Activated CD8-positive, alpha-beta T cell treated with anti-CD3 and anti-CD28 coated beads for 36 hours (primary cell): ENCODE measurements at places on chromosomes 6 and 20.

DNA sequence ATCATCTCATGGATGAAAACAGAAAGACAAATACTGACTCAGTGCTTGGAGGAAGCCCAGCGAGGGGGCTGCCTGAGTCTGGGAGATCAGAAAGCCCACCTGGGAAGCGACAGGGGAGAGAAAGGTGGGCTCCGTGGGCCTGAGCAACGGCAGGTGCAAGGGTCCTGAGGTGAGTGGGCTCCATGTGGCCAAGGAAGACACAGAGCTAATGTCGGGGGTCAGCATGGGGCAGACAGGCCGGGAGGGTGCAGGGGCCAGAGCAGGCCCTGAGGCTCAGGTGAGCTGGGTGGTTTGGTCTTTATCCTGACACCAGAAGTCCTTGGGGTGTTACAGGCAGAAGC, 18.8 kb downstream of the APCDD1L start:
- no peak for DNase-seq
- no peak overlapping the region for H3K4me3 ChIP-seq
- H3K27ac ChIP-seq, result no peak overlapping the region

DNA sequence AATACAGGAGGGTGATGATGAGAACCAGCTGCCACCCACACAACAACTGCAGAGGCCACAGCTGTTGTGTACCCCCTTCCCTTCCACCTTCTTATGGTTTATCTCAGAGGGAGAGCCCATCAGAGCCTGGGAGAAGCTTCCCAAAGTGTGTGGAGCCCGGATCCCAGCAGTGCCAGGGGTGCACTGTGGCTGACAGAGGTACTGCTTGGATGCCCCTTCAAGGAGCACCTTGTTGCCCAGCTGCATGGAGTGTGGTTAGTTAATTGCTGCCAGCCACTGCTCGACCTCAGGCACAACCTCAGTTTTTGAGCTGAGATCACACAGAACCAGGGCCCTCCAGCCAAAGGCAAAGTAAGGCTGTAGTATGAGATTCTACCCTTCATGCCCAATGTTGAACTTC, 13.0 kb downstream of the PI3 start:
- no peak overlapping the region for H3K27ac ChIP-seq
- no peak overlapping the region for H3K4me3 ChIP-seq
- H3K36me3 ChIP-seq, result no peaks in the 10 kb centered on the region
- DNase-seq, result no peak
- peaks cover 3% of the 10 kb centered on the region for H3K27me3 ChIP-seq

GRCh38 chr6:71527886-71528285, 239.3 kb downstream of the OGFRL1 start:
- DNase-seq, result no peak
- H3K4me3 ChIP-seq, result no peak overlapping the region
- peaks cover 9% of the 10 kb centered on the region for H3K27me3 ChIP-seq

- H3K27me3 ChIP-seq, result no peaks in the 10 kb centered on the region
- peak overlapping the region; percentile 63 for H3K4me3 ChIP-seq
- DNase-seq, result no peak
- peaks cover 58% of the 10 kb centered on the region for H3K4me1 ChIP-seq
These were observed 123.9 kb downstream of the INSM1 start for GRCh38 chr20:20491784-20492264.

GRCh38 chr6:37426945-37427510, 6.0 kb upstream of the CMTR1 start:
- peaks cover 12% of the 10 kb centered on the region for H3K27me3 ChIP-seq
- DNase-seq, result no peak
- no peaks in the 10 kb centered on the region for H3K36me3 ChIP-seq
- H3K4me1 ChIP-seq, result no peaks in the 10 kb centered on the region

DNA sequence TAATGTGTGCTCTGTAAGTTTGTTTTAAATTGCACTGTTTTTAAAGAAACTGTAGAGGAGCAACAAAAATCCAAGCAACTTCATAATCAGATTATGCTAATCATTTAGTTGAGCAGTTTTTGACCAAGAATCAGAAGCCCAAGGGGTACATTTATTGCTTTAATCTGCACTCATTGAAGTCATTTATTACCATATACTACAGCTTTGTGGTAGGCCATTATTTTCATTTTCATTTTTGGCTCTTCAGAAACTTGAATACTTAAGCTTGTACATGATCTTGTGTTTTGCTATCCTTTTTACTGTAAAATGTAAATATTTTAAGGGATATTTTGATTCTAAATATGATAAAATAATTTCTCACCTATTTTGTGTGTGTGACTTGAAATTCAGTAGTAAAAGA, 78.5 kb downstream of the PHF3 start:
- peaks cover 36% of the 10 kb centered on the region for H3K36me3 ChIP-seq
- H3K27me3 ChIP-seq, result no peaks in the 10 kb centered on the region
- H3K4me3 ChIP-seq, result no peak overlapping the region

- H3K27me3 ChIP-seq, result peaks cover 3% of the 10 kb centered on the region
- H3K4me3 ChIP-seq, result no peak overlapping the region
- no peaks in the 10 kb centered on the region for H3K36me3 ChIP-seq
- H3K27ac ChIP-seq, result no peak overlapping the region
- no peak for DNase-seq
These were observed 5.8 kb downstream of the UNC93A start for GRCh38 chr6:167296902-167297301.

GRCh38 chr6:68317366-68317765, 317.7 kb upstream of the ADGRB3 start:
- H3K4me3 ChIP-seq, result no peak overlapping the region
- no peaks in the 10 kb centered on the region for H3K4me1 ChIP-seq
- H3K27me3 ChIP-seq, result no peaks in the 10 kb centered on the region
- no peak overlapping the region for H3K27ac ChIP-seq

DNA sequence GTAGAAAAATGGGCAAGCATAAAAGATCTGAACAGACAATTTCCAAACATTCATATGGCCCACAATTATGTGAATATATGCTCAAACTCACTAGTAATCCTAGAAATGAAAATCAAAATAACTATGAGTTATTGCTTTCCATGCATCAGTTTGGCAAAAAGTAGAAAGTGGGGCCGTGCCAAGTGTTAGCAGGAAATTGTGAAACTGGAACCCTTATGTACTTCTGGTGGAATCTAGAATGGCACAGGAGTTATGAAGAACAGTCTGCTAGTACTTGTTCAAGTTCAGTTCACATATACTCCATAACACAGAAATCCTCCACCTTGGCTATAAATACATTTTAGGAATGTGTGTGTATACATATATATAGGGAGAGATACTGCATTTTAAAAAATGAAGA, 89.8 kb downstream of the EYA2 start:
- H3K4me3 ChIP-seq, result no peak overlapping the region
- H3K27me3 ChIP-seq, result peaks cover 31% of the 10 kb centered on the region
- no peaks in the 10 kb centered on the region for H3K36me3 ChIP-seq
- peaks cover 5% of the 10 kb centered on the region for H3K4me1 ChIP-seq
- no peak for DNase-seq
- H3K27ac ChIP-seq, result no peak overlapping the region

GRCh38 chr6:33414592-33415271, 3.2 kb downstream of the CUTA start:
- H3K27me3 ChIP-seq, result no peaks in the 10 kb centered on the region
- peak; percentile 42 for DNase-seq
- H3K27ac ChIP-seq, result peak overlapping the region; percentile 100
- H3K4me1 ChIP-seq, result peaks cover 68% of the 10 kb centered on the region
- H3K4me3 ChIP-seq, result no peak overlapping the region
- H3K36me3 ChIP-seq, result peaks cover 37% of the 10 kb centered on the region

DNA sequence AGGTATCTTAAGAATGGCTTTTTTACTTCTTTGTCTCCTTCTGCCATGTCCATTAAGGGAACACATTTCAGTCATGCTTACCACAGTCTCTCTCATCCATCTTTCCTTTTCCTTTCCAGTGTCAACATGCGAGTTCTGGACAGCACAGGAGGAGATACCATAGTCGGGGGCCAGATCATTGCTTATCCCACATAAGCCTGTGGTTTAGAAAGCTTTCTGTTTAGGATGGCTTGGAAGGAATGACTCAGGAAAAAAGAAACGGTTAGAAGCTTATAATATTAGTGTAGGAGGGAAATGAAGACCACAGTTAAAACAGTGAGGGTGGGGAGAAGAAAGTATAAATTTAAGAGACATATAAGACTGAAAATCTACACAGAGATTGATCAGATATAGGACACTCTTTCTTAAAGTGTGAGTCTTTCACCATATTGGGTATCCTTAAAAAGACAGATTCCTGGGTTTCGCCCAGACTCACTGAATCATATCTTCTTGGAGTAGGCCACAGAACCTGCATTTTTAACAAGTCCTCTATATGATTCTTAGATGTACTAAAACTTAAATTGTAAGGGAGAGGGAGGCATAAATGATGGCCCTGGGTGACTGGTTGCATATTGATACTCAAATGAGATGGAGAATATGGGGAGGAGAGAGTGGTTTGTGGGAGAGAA, 36.1 kb downstream of the DSE start:
- H3K27me3 ChIP-seq, result no peaks in the 10 kb centered on the region
- no peak overlapping the region for H3K27ac ChIP-seq
- no peak overlapping the region for H3K4me3 ChIP-seq
- no peaks in the 10 kb centered on the region for H3K36me3 ChIP-seq
- H3K4me1 ChIP-seq, result peaks cover 4% of the 10 kb centered on the region

DNA sequence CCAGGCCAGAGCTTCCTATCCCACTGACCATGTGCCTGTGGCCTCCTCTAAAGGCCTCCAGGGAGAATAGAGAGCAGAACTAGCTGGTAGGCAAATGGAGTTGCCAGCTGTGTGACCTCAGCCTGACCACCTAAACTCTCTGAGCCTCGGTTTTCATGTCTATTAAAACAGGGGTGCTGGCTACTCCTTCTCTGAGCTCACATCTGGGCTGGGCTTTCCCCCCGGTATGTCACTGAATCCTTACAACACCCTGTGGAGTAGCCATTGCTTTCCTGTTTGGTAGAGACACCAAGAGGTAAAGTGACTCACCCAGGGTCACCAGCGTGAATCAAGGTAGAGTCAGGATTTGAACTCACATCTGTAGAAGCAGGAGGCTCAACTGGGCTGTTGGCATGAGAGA, 132.1 kb downstream of the JPH2 start:
- H3K4me1 ChIP-seq, result peaks cover 5% of the 10 kb centered on the region
- no peaks in the 10 kb centered on the region for H3K27me3 ChIP-seq
- H3K4me3 ChIP-seq, result no peak overlapping the region
- no peak overlapping the region for H3K27ac ChIP-seq
- H3K36me3 ChIP-seq, result no peaks in the 10 kb centered on the region

DNA sequence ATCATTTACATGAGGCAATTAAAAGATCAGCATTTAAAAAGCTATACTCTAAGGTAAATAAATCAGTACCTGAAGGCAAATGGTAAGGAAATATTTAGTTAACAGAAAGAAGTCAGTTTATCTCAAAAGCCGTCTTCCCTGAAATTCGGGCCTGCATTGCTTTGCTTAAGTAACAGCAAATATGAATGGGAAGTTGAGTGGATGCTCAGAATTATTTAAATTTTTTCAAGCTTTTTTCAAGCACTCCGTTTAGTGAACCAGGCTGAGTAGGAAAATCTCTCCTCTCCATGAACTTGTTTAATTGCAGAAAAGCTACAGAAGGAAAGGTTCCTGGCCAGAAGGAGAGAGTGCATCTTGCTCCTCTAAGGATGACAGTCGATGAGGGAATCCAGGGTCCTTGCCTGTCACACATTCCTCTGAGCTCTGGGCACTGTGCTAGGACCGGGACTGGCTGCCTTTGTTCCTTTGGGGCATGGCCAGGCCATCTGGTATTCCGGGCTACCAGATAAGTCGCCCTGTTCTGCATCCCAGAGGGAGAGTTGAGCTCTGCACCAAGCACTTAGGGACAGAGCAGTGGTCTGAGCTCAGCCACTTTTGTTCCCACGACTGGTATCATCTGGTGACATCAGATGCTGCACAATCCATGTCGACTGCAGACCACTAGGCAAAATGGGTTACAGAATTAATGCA, 77.6 kb downstream of the RIN2 start:
- H3K27me3 ChIP-seq, result peaks cover 8% of the 10 kb centered on the region
- H3K27ac ChIP-seq, result no peak overlapping the region
- peaks cover 12% of the 10 kb centered on the region for H3K4me1 ChIP-seq
- no peak overlapping the region for H3K4me3 ChIP-seq
- H3K36me3 ChIP-seq, result no peaks in the 10 kb centered on the region
- DNase-seq, result no peak
